ENCODE measurements at places on chromosomes 6 and 20.

- DNase-seq: no peak
Measured at GRCh38 chr6:152089992-152090391, 282.5 kb downstream of the ESR1 start.

DNA sequence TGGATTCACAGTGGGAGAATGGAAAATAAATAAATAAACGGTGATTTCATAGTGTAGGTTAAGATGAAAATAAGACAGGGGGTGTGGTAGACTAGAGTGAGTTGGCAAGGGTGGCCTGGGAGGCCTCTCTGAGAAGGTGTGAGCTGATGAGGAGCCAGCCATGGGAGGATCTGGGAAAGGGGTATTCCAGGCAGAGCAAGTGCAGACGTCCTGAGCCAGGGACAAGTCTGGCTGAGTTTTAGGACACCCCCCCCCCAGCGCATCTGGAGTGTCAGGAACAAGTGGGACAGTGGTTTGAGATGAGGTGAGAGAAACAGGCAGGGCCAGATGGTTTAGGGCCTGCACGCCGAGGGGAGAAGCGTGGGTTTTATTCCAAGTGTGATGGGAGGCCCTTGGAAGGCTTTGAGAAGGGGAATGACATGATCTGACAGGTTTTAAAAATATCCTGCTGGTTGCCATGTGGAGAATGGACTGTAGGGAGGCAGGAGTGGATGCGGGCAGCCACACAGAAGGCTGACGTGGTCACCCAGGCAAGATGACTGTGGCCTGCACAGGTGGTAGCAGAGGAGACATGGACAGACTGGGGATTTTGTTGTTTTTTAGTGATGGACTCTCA is 21.1 kb upstream of the CCM2L start:
- DNase-seq: no peak

- DNase-seq: no peak
Measured at GRCh38 chr6:72856801-72857200, 234.9 kb downstream of the KCNQ5 start.

DNA sequence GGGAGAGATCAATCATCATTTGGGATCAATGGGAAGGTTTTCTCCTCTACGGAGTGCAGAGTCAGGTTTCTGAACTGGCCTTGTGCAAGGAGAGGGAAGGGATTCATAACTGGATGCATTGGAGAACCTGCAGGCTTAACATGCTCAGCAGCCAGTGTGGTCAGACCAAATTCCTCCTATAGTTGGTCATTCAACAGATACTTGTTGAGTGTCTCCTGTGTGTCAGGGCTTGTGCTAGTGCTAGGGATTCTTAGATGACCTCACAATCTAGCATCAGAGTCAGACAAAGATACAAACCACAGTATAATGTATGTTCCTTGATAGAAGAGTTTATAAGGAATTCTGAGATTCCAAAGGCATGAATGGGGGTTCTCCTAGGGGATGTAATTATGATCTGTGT is 23.9 kb downstream of the RALY start:
- no peak for DNase-seq

- no peak for DNase-seq
Measured at GRCh38 chr6:123333000-123333756, 303.6 kb downstream of the TRDN start.

GRCh38 chr6:5851261-5851757 is 155.4 kb downstream of the NRN1 start:
- DNase-seq: peak; percentile 80

- no peak for DNase-seq
Measured at GRCh38 chr6:56690519-56691285, 48.0 kb upstream of the DST start.

DNA sequence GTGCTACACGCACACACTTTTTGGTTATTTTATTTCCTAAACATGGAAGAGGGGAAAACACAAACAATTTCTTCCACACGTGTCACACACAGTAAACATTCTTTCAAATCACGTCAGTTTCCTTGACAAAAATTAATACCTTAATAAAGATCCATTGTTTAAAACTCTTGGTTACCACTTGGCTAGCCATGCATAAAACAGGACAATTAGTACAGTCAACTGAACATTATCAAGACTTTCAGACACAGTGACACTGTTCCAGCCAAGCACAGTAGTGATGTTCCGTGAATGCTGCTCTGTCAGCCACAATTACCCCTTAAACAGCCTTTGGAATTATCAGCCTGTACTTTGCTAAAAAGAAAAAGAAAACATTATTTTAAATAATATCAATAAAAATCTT is 50.8 kb downstream of the GMDS start:
- DNase-seq: no peak

DNA sequence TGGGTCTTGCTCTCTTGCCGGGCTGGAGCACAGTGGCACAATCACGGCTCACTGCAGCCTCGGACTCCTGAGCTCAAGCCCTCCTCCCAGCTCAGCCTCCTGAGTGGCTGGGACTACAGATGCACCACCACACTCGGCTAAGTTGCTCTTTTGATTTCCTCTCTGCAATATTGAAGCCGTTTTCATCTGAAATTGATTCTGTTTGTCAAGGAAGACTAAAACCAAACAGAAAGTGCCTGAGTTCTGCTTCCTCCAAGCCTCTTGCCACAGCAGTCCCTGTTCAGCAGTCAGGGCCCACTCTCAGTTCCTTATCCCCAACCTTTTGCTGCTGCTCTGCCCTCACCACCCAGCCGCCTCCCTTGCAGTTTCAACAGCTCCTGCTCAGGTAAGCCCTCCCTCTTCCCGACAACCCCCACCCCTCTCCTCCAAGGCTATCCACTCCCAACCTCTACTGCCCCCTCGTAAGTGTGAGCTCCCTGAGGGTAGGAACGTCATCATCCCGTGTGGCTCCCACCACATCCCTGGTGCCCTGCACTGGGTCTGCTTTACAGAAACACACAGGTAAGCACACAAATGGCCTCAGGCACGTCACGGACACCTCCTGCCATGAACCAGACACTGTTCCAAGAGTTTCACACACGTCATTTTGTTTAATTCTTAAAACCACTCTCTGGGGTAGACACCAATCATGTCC is 70.7 kb upstream of the TAB2 start:
- DNase-seq: no peak

DNA sequence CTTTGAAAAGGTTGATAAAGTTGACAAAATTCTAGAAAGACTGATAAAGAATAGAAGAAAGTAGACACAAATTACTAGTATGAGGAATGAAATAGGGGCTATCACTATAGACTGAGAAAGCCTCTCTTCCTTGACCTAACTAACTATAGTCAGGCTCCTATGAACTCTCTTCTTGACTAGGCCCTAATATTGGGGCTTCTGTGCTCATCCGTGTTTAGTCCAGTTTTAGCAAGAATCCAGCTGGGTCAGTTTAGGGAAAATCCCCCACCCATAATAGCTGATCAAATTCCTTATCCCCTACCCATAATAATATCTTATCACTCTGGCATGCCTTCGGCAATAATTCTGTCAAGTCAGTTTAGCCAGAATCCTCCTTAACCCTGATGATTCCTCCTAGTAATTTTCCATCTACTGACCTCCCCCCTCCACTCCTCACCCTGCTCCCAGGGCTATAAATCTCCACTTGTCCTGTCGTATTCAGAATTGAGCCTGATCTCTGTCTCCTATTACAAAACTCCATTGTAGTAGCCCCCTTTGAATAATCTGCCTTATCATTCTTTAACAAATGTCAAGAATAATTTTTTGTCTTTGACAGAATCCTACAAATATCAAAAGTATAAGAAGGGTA is 138.1 kb downstream of the TFAP2A start:
- no peak for DNase-seq

DNA sequence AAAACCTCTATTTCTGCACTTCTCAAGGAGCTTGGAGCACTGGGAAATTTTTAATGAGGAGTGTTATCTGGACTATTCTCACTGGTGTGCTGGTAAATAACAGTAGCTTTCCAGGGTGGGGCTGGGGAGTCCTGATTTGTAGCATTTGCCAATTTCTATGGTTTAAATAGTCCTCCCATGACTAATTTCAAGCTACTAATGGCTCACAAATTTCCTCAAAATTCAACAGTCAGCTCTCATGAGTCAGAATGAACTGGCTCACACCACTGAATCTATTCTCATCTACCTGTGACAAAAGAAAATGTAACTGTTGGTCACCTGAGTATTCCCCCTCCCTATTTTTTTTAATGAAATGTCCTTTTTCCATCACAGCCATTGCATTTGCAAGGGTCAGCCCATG is 449.6 kb downstream of the KIF16B start:
- no peak for DNase-seq

GRCh38 chr6:64777941-64778785 is 928.9 kb downstream of the EYS start:
- no peak for DNase-seq

- no peak for DNase-seq
Measured at GRCh38 chr6:170112583-170112860, 178.4 kb downstream of the DLL1 start.

- no peak for DNase-seq
Measured at GRCh38 chr6:87200469-87201175, 45.3 kb downstream of the ZNF292 start.

DNA sequence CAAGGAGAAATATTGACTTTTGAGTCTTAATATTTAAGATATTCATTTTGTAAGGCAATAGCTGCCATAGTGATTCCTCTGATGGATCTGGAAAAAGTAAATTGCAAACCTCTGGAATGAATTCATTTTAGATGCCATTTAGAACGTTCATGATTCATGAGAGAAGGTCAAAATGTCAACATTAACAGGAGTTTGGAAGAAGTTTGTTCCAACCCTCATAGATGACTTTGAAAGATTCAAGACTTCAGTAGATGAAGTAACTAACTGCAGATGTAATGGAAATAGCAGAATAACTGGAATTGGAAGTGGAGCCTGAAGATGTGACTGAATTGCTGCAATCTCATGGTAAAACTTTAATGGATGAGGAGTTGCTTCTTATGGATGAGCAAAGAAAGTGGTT is 100.9 kb upstream of the CCN2 start:
- no peak for DNase-seq

- no peak for DNase-seq
Measured at GRCh38 chr6:165745492-165745891, 82.5 kb upstream of the PDE10A start.

GRCh38 chr6:64896939-64897338 is 810.1 kb downstream of the EYS start:
- no peak for DNase-seq

GRCh38 chr20:17616480-17617211 is 46.8 kb downstream of the DSTN start:
- no peak for DNase-seq

DNA sequence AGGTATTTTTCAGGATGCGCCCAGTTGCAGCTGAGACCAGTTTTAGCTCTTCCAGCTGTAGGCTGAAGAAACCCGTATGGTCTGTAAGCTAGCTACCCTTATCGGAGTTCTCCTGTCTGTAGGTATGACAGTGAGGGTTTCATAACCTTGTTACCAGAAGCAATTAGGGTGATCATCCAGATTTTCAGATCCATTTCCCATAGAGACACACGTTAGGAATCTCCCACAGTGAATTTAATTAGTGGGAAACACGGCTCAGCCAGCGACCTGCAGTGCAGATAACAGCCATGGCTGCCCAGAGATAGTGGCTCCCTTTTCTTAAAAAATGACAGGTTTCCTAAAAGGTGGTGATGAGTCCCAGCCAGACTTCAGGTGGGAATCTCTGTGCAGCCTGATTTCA is 111.1 kb downstream of the BTBD3 start:
- DNase-seq: no peak
